K562 (cell line): ENCODE measurements at places on chromosomes 4 and X. TPM values are rescaled to one million over a fixed set of nuclear protein-coding genes. Genes with fewer than 3 reads are reported as not detected.

GRCh38 chr4:53505947-53506346 lies 85.3 kb downstream of the LNX1 start:
- no peaks in the 10 kb centered on the region for H3K27me3 ChIP-seq
- no peak for DNase-seq
- H3K27ac ChIP-seq: no peak overlapping the region
- no peak overlapping the region for H3K4me3 ChIP-seq
- H3K4me1 ChIP-seq: peaks cover 11% of the 10 kb centered on the region

GRCh38 chrX:155031657-155032056 lies 5.0 kb downstream of the FUNDC2 start:
- no peaks in the 10 kb centered on the region for H3K27me3 ChIP-seq
- no peak for DNase-seq

Gene FAT1
- 30.0 and 31.4 TPM in 2 replicates for total RNA-seq

Gene RASGEF1B
- 0.35 and 0.42 TPM in 2 replicates for total RNA-seq
